ENCODE measurements at places on chromosomes 12 and 14.

DNA sequence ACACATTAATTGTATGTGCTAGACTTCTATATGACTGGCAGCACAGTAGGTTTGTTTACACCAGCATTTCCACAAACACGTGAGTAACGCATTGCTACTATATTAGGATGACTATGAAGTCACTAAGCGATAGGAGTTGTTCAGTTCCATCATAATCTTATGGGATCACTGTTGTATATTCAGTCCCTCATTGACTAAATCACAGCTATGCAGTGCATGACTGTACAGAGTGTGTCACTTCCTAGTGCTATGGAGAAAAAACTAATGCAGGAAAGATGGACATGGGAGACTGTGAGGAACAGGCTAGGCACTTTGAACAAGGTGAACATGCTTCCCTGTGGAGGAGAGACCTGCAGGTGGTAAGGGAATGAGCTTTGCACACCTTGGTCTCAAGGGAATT is 259.8 kb downstream of the NUAK1 start:
- peak; percentile 33 for DNase-seq

GRCh38 chr12:38137716-38138115 is 178.9 kb upstream of the ALG10B start:
- DNase-seq, result no peak

DNA sequence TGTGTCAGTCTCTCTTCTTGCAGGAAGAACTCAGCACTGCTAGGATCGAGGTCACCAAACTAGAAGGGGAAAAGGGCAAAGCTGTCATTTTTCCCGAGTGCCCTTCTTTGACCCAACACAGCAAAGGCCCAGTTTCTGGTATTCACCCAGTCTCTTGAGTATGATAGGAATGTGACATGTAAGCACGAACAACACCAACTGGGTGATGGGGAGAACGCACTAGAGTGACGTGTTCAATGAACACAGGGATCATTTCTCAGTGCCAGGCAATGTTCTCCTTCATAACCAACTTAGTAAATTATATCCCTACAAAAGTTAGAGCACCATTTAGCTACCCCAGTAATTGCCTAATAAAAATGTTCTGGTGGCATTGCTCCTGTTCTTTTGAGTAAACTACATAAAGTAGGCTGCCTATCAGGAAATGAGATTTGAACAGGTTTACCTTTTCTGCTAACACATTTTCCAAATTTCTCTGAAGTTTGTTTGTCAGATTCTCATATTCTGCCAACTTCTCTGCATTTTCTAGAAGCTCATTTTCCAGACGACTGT is 64.5 kb downstream of the NIN start:
- peak; percentile 61 for DNase-seq

GRCh38 chr12:13218641-13219040 is 22.1 kb downstream of the EMP1 start:
- DNase-seq, result peak; percentile 43
